ENCODE measurements at places on chromosomes 12 and 14.

DNA sequence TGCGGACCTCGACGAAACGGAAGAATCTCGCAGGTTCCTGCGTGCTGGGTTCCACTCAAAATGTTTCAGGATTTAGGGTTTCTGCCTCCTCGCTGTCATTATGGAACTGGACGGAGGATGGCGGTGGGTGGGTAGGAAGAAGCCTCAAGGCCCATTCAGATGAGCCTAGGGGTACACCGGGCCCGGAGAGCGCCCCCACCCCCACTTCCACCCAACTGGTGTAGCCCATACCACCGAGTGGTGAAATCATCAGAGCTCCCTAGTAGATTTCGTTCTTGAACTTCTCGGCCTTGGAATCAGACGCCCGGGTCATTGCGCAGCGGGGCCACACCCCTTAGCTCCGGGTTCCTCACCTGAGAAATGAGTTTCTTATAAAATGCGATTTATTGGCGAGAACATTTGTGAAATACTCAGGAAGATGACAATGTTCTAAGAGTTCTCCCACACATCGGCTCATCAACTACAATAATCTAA is 13.3 kb upstream of the TBX3 start:
- DNase-seq: no peak

- no peak for DNase-seq
Observed at GRCh38 chr12:70876952-70877351, 43.6 kb downstream of the PTPRR start.

DNA sequence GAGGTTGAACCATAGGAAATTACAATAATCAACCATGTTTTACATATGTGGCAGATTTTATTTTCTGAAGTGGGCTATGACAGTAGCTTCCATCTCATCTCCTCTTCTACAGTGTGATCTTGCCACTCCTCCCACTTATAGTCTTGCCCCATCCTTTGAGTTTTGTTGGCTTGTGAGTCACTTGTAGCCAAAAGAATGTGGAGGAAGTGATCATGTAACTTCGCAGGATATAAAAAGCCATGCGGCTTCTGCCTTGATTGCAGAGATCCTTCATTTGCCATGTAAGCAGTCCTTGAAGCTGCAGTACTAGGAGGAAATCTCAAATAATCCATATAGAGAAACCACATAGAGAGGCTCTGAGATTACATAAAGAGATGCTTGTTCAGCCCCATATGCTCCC is 13.7 kb upstream of the ZNF84 start:
- no peak for DNase-seq

DNA sequence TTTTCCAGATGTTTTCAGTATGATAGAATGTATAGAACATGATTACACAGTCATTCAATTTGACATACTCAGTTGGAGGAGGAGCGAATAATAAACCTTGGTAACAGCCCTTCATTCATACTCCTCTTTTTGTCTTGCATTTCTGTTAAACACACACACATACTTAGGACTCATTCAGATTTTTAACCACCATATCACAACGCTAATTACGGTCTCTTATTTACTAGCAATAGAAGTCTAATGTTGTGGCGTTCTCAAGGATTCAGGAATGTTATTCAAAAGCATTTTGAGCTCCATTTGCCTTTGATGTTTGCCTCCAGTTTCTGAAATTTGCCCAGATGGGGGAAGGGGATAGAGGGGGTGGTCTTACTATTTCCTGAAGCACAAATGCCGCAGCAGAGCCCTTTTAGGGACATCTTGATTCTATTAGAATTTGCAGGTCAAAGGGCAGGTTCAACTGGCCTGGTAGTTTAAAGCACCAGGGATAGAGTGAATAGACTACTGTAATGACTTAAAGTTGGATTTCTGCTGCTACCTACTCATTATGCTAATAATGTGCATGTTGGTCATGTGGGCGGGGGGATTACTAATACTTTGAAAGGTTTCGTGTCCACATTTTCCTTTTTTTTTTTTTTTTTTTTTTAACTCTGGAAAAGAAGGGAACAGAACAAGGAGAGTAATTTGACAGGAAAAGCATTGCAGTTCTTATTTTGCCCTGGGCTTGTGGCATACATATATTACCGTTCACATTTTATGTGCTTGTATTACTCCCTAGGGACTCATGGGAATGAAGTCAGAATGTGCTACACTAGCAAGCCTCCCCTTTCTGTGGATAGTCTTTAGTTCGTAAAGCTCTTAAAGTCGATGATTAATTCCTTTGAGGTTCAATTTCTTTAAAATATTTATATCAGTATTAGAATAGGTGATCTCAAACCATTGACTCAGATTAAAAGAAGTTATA is 226.8 kb downstream of the FBXL14 start:
- no peak for DNase-seq

Data from activated T-helper 1 cell treated with anti-CD3 and anti-CD28 coated beads, Interleukin-2, amount 50 U/mL, for 16 hours (primary cell).